ENCODE measurements at places on chromosomes 5 and 9. TPM values are rescaled to one million over a fixed set of nuclear protein-coding genes. Genes with fewer than 3 reads are reported as not detected.

The TAS2R1 gene
- total RNA-seq: not detected

The C9orf50 gene
- total RNA-seq: not detected

The AFAP1L1 gene
- not detected for total RNA-seq

The PCDHAC2 gene
- total RNA-seq: not detected

The ANKHD1 gene
- total RNA-seq: 121 TPM

The PTGES gene
- total RNA-seq: not detected

The BHMT2 gene
- total RNA-seq: not detected

The TICAM2 gene
- 1.1 TPM for total RNA-seq

The PHF2 gene
- 26.5 TPM for total RNA-seq

The SHOC1 gene
- total RNA-seq: not detected

The ORM2 gene
- not detected for total RNA-seq

The SLC25A48 gene
- total RNA-seq: not detected

The B4GALT1 gene
- total RNA-seq: 64.4 TPM

The GFM2 gene
- total RNA-seq: 35.5 TPM

The PCDHGC5 gene
- not detected for total RNA-seq

The SUB1 gene
- 408 TPM for total RNA-seq

The ANKRD34B gene
- total RNA-seq: not detected

The SURF2 gene
- 30.9 TPM for total RNA-seq

The CATSPER3 gene
- 0.81 TPM for total RNA-seq

The DAB2 gene
- total RNA-seq: not detected

The COL15A1 gene
- total RNA-seq: 0.02 TPM

The FOXD4L4 gene
- 0.10 TPM for total RNA-seq

The TNFSF15 gene
- 1.5 TPM for total RNA-seq

The OR1J2 gene
- total RNA-seq: not detected

The MYORG gene
- 1.0 TPM for total RNA-seq

The NEUROG1 gene
- not detected for total RNA-seq

The RAB3C gene
- not detected for total RNA-seq

The SPRY4 gene
- total RNA-seq: 1.7 TPM

The BRINP1 gene
- not detected for total RNA-seq

The ADRA1B gene
- total RNA-seq: not detected

The IRX1 gene
- total RNA-seq: not detected

The CCL19 gene
- total RNA-seq: not detected

The RNF183 gene
- total RNA-seq: not detected

The OGN gene
- not detected for total RNA-seq

The SLC24A2 gene
- total RNA-seq: not detected

The SLC36A3 gene
- not detected for total RNA-seq

The CCL28 gene
- 7.8 TPM for total RNA-seq

The NRARP gene
- 15.4 TPM for total RNA-seq

The SAPCD2 gene
- 23.9 TPM for total RNA-seq

The TSC1 gene
- total RNA-seq: 30.2 TPM

The RACK1 gene
- total RNA-seq: 2,098 TPM

The ZFP37 gene
- 0.32 TPM for total RNA-seq

The MLANA gene
- not detected for total RNA-seq

The PCDHA8 gene
- total RNA-seq: not detected

The ADRB2 gene
- total RNA-seq: 0.83 TPM

The PTPDC1 gene
- total RNA-seq: 5.5 TPM

The DYNC2I2 gene
- total RNA-seq: 41.5 TPM

The GRIA1 gene
- not detected for total RNA-seq

The HACD4 gene
- 2.7 TPM for total RNA-seq

The THBS4 gene
- total RNA-seq: 1.3 TPM

The KIF24 gene
- 6.1 TPM for total RNA-seq

The SELENOP gene
- not detected for total RNA-seq

The SHROOM1 gene
- total RNA-seq: 8.3 TPM

The DBH gene
- not detected for total RNA-seq

The GABRB2 gene
- not detected for total RNA-seq

The MSANTD3 gene
- total RNA-seq: 11.1 TPM

The BHMT gene
- total RNA-seq: not detected

The GRXCR2 gene
- not detected for total RNA-seq

The HTR1A gene
- not detected for total RNA-seq

The PDLIM7 gene
- total RNA-seq: 49.2 TPM
